Tibial nerve (tissue), 4 donors: ENCODE measurements at places on chromosomes 3 and 15.

GRCh38 chr15:77642793-77643430, 10.2 kb upstream of the LINGO1 start:
- DNase-seq = no peak

- no peak for DNase-seq
Measured at GRCh38 chr3:9916346-9916733, 558 bp upstream of the IL17RC start.

- DNase-seq = no peak
Measured at GRCh38 chr3:160027541-160028195, 39.0 kb downstream of the IL12A start.

DNA sequence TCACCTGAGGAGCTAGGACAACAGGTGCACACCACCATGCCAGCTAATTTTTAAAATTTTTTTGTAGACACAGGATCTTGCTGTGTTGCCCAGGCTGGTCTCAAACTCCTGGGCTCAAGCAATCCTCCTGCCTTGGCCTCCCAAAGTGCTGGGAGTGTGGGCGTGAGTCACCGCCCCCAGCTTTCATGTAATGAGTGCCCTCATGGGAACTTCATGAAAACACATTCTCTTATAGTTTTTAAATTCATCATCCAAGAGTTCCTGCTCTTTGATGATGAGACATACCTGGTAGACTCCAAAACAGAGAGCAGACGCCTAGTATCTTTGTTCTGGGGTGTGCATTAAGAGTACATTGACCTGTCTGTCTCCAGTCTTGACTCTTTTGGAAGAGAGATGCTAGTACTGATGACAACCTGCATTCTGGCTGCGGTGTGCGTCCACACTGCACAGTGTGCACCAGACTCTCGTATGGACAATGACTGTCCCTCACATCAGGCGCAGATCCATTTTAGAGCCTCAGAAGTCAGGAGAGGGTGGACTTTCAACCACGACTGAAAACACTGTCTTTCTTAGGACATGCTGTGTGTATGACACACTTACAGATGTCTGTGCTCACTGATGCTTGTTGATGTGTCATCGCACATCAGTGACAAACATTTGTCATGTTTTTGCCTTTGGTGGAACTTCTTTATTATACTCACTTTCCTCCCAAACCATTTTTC, 2.0 kb downstream of the NRROS start:
- no peak for DNase-seq

DNA sequence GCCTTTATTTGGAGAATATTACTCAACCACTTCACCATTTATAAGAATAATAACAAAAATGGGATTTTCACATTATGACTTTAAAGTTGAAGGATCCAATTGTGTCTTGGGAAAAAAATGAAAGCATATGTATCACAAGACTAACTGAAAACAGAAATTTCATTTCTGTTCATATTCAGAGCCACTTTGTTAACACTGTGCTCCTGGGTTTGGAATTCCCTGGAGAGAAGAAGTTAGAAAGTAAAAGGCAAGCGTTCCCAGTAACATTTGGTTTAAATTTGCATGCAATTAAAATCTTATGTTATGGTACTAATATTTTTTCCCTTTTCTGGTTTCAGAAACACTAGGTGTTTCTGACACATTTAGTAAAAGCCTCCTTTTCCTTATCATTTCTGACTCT, 230.8 kb downstream of the RBMS3 start:
- DNase-seq = no peak

DNA sequence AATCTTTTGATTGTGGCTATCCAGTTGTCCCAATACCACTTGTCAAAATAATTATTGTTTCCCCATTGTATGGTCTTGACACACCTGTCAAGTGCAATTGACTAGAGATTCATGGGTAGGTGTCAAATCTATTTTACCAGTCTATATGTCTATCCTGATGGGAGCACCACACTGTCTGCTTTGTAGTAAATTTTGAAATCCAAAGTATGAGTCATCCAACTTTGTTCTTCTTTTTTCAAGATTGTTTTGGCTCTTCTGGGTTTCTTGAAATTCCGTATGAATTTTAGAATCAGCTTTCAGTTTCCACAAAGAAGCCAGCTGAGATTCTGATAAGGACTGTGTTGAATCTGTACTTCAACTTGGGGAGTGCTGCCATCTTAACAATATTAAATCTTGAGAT, 71.9 kb downstream of the CSNK1G1 start:
- DNase-seq = no peak

- DNase-seq = no peak
Measured at GRCh38 chr15:33309602-33310276, 1.0 kb upstream of the RYR3 start.

- DNase-seq = no peak
Measured at GRCh38 chr3:173055228-173055933, 85.7 kb downstream of the SPATA16 start.

- no peak for DNase-seq
Measured at GRCh38 chr3:169243579-169243978, 419.9 kb downstream of the MECOM start.

GRCh38 chr3:169105561-169105960, 558.0 kb downstream of the MECOM start:
- no peak for DNase-seq
